ENCODE measurements at places on chromosomes 6 and 20. TPM values are rescaled to one million over a fixed set of nuclear protein-coding genes. Genes with fewer than 3 reads are reported as not detected.

Gene RBPJL
- total RNA-seq, result not detected

Gene AIF1
- total RNA-seq, result not detected

GRCh38 chr6:86913795-86914194 is 23.5 kb upstream of the HTR1E start:
- DNase-seq, result no peak

Gene C20orf141
- not detected for total RNA-seq

- no peak for DNase-seq
Observed at GRCh38 chr6:168883410-168884049, 370.1 kb downstream of the THBS2 start.

GRCh38 chr20:8126841-8127378 is 5.2 kb upstream of the PLCB1 start:
- no peak for DNase-seq

Gene LY6G5B
- total RNA-seq, result 1.2 TPM

DNA sequence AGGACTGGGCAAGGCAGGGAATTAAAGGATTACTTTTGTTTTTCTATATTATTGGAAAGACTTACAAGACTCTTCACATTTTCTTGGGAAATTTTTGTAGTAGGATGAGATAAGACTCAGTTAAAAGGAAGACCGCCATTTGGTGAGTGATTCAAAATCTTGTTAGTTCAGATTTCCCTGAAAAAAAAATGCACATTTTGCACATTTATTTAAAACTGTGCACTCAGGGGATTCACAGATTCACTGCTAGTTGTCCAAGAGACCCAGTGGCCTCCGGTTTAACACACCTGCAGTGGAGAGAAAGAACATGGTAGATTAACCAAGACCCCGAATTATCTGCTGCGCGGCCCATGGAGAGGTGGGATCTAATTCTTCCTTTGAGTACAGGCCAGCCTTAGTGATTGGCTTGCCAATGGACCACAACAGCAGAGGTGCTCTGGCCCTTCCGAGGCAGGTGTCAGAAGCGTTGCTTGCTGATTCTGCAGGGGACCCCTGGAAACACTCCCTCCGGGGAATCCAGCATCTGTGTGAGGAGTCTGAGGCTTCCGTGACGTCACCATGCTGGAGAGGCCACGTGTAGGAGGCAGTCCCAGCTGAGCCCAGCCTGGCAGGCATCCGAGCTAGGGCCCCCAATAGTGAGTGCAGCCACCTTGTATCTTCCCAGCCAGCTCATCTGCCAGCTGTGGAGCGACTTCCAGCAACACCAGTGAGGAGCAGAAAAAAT is 68.9 kb downstream of the ZNF217 start:
- no peak for DNase-seq

Gene ARMC12
- 0.24 TPM for total RNA-seq

DNA sequence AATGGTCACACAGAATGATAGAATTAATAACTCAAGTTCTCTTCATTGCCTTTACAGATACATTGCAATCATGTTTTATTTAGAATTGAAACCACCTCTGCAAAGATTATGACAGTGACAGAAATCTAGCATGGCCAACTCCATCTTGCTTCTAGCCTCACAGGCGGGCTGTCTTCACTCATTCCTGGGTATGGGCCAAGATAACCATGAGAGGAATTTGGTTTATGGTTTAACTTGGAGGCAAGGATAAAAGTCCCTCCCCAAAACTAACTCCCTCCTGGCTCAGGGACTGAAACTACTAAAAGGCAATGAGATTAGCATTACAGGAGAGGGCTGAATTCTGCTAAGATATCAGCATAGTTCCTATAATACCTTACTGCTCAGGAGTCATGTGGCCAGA is 95.2 kb upstream of the CST7 start:
- no peak for DNase-seq

DNA sequence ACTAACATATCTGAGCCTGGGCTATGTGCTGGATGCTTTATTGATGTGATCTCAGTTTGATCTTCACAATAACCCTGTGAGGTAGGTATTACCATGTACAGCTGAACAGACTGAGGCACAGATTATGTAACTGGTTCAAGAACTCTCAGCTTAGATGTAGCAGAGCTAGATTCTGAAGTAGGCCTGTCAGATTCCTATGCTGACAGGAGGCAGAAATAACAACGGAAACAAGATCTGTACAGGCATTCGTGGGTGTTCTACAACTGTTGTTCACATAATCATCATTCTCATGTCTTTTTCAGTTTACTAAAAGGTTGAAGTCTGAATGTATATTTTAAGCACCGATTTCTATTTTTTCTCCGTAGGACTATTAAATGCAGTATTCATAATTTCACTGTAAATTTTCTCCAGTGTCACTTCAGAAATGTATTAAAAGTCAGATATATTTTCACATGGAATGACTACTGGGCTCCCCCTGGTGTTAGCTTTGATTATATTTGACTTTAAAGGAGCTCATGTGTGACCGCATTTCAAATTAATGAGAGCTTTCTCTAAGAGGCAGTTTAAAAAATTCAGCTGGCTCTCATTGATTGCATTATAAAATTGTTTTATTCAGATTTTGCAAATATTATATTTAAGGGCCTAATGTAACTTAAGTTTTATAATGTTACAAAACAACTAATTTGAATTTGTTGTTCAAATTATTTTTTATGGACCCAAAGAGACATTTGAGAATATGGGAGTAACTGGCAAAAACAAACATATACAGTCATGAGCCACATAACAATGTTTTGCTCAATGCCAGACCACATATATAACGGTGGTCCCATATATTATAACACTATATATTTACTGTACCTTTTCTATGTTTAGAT is 36.4 kb upstream of the SLC17A4 start:
- peak; percentile 32 for DNase-seq

GRCh38 chr6:77292564-77293546 is 170.4 kb downstream of the HTR1B start:
- peak; percentile 82 for DNase-seq

- no peak for DNase-seq
Observed at GRCh38 chr6:157976345-157977175, 5.1 kb upstream of the SYNJ2 start.
